Head of caudate nucleus (tissue), 42 donors: ENCODE measurements at places on chromosomes 12 and 14.

- peak; percentile 57 for DNase-seq
These were observed 45.7 kb upstream of the KCNA5 start for GRCh38 chr12:4997939-4998338.

GRCh38 chr12:62379026-62379722 lies 87.5 kb upstream of the MON2 start:
- no peak for DNase-seq

- DNase-seq: no peak
These were observed 167.2 kb upstream of the FRMD6 start for GRCh38 chr14:51484485-51484884.

GRCh38 chr12:115485503-115485902 lies 792.0 kb downstream of the MED13L start:
- no peak for DNase-seq

DNA sequence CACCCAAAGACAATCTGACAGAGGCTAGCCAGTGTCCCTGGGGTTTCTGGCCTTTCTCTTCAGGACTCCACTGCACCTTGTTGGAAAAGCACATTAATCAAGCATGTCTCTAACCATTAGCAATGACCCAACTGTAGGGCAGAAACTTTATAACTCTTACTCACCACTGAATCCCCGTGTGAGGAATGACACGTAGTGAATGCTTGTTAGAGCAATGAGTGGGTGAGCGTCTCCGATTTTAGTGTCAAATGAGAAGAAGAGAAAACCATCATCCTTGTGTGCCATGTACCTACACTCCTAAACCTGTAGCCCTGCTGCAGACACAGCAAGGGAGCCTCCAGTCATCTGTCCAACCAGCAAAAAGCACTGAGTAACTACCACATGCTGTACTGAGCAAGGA lies 56.5 kb upstream of the GPR68 start:
- no peak for DNase-seq

GRCh38 chr12:108860443-108860842 lies 3.1 kb upstream of the SSH1 start:
- DNase-seq: no peak

GRCh38 chr12:27034607-27035293 lies 12.4 kb downstream of the MED21 start:
- DNase-seq: no peak

GRCh38 chr14:71514941-71515919 lies 417.0 kb upstream of the RGS6 start:
- DNase-seq: no peak

DNA sequence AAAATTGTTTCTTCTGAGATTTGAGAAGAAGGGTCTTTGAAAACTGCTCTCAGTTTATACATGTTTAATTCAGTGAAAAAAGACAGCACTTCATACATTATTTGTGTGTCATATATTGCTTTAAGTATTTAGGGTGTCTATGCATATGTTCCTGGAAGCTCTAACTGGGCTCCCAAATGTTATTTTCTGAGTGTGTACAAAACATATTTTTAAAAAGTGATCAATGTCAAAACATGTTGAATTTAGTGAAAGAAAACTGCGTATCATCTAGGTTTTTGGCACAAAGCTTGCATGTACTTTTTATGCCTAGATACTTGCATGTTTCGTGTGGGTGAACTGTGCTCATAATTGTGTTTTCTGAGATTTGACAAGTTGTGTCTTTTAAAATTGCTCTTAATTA lies 81.6 kb downstream of the ASCL4 start:
- no peak for DNase-seq

DNA sequence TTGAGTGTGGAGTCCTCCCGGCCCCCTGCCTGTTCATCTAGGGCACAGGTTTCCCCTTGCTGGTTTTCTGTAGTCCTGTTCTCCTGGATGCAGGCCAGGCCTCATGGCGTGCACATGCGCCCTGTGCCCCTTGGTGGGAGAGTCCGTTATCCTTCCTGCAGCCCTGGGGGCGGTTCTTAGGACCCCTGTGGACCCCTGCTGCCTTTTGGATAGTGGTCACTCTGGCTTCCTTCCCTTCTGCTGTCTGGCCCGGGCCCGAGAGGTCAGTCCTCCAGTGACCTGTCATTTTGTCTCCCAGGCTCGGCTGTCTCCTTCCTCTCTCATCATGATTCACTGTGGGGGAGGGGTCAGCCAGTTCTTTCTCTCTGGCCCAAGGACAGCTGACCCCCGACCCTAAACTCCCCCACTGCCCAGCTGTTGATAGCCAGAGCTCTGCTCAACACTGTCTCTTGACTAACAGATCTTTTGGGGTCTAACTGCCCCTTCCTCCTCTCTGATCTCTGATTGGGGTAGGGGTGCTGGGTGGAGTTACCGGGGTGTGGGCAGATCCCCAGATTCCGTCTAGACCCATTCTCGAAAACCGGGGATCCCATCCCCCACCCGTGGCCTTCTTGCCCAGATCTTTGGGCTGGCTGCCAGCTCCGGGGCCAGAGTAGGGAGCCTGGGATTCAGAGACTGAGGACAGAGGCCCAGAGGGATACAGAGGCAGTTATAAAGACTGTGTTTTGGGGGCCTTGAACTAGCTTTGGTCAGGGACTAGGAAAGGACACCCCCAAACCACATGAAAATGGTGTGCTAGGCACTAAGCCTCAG lies 7.0 kb downstream of the CCND2 start:
- DNase-seq: no peak

- DNase-seq: no peak
These were observed 137.8 kb downstream of the TTC7B start for GRCh38 chr14:90678420-90678819.

DNA sequence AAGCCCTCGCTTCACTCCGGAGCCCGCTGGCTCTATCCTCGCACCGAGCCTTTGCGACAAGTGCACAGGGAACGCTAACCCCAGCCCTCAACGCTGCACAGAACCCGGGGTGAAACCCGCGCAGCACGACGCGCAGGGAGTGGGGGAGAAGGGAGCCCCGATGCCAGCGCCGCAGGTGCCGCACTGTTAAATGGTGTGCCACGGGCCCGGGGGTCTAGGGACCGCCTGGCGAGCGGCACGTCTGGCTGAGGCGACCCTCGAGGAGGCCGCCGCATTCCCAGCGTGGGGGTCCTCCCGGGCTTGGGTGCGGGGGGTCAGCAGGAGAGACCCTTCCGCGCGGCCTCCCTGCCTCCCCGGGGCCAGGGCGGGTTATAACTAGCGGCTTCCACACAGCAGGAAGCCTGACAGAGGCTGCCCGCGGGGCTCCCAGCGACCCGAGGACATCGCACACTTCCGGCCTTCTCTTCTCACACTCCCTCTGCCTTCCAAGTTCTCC lies 23.8 kb upstream of the LRTM2 start:
- no peak for DNase-seq

- DNase-seq: no peak
These were observed 149.9 kb downstream of the KIF26A start for GRCh38 chr14:104288272-104288671.

- no peak for DNase-seq
These were observed 12.9 kb downstream of the COL2A1 start for GRCh38 chr12:47991106-47992061.

- no peak for DNase-seq
These were observed 37.5 kb upstream of the COL2A1 start for GRCh38 chr12:48041591-48042423.

GRCh38 chr14:66487164-66487563 lies 993 bp downstream of the CCDC196 start:
- DNase-seq: no peak

DNA sequence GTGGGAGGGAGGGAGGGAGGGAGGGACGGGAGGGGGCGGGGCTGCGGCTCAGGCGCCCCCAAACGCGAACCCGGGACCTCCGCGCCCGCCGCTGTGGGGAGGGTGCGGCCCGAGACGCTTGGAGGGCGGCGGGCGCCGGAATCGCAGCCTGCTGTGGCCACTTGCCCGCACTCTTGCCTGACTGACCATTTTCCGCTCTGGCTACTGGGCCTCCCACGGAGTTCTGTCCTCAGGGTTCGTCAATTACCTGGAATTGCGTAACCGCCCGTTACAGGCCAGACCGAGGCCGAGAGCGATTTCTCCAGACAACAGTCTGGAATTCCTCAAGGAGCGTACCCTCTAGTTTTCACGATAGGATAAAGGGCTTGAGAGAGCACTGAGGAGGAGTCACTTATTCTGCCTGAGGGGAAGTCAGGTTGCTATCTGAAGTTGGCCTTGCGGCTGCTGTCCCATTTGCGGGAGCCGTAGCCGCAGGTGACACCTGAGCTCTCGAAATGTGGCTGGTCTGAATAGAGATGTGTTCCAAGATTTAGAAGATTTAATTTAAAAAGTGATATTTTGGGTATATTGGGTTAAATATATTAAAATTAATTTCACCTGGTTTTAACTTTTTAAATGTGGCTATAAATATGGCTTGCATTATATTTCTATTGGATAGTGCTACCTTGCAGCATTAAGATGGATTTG lies 446 bp upstream of the ZNF641 start:
- DNase-seq: peak; percentile 61

- no peak for DNase-seq
These were observed 417.5 kb downstream of the NPAS3 start for GRCh38 chr14:33356181-33356580.

GRCh38 chr14:64510825-64511671 lies 6.5 kb downstream of the ZBTB1 start:
- peak; percentile 71 for DNase-seq

DNA sequence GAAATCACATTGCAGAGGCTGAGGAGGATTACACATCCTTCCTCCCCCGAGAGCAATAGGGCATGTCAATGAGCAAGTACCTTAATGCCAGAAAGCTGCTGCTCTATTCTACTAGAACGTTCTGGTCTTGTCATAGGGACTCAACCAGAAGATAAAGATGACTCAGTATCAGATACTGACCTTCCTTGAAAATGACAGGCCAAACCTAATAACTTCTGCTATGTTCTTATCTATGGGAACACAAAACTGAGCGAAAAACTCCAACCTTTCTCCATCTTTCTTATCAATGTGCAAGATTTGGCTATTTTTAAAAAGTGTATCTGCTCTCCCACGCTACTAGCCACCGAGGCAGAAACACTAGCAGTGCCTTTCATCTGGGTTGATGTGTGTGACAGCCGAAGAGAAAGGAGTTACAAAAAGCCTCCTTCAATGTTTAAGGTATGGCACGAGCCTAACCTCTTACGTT lies 5.5 kb downstream of the CCDC92 start:
- DNase-seq: no peak

DNA sequence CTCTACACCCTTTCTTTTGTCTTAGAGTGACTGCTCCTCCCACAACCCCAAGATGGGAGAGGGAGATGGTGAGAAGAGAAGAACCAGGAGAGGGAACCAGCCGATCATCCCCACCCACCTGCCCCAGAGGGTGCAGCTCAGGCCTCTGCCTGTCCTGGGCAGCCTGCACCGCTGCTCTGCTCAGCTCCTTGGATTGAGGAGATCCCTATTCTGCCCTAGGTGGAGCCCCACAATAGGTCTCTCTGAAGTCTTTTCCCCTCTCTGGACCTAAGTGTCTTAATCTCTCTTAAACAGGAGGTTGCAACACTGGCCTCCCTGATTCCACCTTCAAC lies 2.2 kb downstream of the ANKRD33 start:
- no peak for DNase-seq

DNA sequence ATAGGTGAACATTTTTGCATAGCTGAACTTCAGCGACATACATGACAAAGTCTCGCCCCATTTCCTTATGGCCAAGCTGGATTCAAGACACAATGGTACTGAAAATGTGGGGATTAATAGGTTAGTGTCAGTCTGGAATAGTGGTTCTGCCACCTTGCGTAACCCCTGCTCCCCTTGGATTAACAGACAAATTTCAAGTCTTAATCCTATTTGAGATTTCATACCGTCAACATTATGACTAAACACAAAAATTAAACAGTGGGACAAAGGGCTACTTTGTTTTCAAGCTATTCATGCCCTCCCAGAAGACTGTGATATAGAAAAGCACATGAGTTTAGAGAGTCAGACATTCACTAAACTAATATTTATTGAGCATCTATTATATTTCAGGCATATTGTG lies 138.9 kb upstream of the HIF1A start:
- no peak for DNase-seq

- no peak for DNase-seq
These were observed 34.0 kb downstream of the DUSP16 start for GRCh38 chr12:12528361-12529270.

- no peak for DNase-seq
These were observed 233.5 kb downstream of the PPM1H start for GRCh38 chr12:62701492-62701891.

DNA sequence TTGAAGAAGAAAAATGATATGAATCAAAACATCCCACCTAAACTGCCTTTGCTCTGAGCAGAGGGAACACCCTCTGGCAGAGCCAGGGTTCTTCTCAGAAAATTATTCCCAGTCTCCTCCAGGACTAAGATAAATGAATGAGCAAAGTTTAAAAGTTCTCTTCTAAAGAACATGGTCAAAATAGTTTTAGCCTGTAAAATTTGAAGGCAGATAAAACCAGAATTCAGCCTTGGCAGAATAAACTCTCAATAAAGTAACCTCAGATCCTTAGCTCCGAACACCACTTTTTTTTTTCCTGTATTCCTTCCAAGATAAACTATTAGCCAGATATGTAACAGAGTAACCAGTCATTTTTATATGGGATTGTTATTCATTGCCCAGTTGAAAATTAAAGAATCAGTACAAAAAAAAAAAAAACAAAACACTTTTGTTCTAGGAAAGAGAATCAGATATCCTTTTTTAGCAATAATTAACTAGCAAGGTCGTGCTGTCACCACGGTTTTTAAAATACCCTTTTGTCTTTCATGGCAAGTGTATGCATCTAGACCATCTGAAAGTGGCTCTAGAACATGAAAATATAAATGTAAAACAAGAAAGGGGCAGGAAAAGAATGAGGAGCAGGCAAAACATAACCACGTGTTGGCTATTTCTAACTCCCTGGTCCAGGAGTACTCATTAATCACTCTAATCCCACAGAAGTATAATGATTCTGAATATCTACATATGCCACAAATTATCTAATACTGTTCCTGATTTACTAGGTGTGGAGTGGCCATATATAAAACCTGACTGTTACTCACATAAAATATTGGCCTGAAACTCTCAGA lies 60.8 kb downstream of the CAPZA3 start:
- DNase-seq: no peak
